Cortex of kidney (tissue), 1 donor: ENCODE measurements at places on chromosomes 2 and 18.

GRCh38 chr2:10382354-10383061, 65.6 kb downstream of the ODC1 start:
- DNase-seq, result no peak

DNA sequence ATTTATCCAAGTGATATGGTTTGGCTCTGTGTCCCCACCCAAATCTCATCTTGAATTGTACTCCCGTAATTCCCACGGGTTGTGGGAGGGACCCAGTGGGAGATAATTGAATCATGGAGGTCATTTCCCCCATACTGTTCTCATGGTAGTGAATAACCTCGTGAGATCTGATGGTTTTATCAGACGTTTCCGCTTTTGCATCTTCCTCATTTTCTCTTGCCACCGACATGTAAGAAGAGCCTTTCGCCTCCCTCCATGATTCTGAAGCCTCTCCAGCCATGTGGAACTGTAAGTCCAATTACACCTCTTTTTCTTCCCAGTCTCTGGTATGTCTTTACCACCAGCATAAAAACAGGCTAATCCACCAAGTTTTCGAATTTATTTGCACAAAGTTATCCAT, 20.3 kb upstream of the CHST10 start:
- DNase-seq, result no peak

DNA sequence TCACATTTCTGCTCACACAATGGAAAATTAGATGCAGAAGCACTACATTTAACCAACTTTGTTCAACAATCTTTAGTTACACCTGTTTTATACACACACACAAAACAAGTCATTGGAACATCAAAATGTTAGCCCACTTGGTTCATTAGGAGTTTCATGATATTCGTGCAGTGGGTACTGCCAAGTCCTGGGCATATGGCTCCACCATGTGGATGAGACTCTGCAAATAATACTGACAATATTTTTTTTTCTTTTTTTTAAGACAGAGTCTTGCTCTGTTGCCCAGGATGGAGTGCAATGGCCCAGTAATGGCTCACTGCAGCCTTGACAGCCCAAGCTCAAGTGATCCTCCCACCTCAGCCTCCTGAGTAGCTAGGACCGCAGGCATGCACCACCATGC, 34.5 kb upstream of the GRB14 start:
- DNase-seq, result no peak

- DNase-seq, result no peak
Measured at GRCh38 chr18:25164211-25164847, 187.6 kb downstream of the ZNF521 start.

GRCh38 chr2:47265751-47266231, 110.7 kb upstream of the STPG4 start:
- DNase-seq, result no peak
